CD4-positive, alpha-beta T cell treated with Interleukin-4 for 4 hours (primary cell): ENCODE measurements at places on chromosomes 3 and 15.

DNA sequence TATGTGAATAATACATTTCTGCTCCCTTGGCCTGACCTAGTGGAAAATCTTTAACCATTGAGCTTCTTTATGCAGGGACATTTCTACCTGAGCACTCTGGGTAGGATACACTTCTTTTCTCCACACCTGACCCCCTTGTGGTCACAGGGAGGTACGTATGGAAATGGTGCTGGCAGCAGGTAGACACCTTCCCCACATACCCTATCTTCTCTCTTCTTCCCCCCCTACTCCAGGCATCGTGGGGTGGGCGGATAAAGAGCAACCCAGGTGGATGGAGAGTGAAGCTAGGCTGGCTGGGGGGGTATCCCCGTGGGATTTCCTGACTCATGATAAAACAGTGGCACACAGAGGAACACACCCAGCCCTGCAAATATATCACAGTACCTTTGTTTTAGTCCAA, 312.1 kb downstream of the ARRDC4 start:
- DNase-seq: no peak

DNA sequence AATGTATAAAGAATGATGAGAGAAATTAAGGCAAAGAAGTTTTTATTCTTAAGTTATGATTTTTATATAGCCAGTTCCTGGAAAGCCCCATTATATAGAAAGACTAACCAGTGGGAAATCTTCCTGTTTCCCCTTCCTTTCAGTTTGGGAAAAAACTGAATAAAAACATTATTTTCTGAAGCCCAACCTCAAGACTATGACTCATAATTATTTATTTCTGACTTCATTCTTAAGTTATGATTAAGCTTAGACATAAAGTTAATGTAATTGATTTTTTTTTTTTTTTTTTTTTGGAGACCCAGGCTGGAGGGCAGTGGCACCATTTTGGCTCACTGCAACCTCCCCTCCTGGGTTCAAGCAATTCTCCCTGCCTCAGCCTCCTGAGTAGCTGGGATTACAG, 55.8 kb downstream of the TRPC1 start:
- DNase-seq: no peak

DNA sequence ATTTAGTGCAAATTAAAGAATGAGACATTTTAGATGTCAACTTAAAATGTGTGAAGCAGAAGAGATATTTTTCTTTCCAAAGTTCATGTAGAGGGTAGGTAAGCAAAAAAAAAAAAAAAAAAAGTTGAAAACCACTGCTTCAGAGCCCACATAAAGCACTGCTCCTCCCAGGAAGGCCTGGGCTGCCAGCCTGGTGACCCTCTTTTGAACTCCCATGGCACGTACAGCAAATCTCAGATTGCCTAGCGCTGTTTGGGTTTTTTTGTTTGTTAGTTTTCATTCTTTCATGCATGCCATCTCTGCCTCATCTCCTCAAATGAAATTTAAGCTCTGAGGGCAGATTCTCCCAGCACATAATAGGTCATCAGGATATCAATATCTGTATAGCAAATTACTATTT, 120.1 kb downstream of the SRGAP3 start:
- DNase-seq: no peak

DNA sequence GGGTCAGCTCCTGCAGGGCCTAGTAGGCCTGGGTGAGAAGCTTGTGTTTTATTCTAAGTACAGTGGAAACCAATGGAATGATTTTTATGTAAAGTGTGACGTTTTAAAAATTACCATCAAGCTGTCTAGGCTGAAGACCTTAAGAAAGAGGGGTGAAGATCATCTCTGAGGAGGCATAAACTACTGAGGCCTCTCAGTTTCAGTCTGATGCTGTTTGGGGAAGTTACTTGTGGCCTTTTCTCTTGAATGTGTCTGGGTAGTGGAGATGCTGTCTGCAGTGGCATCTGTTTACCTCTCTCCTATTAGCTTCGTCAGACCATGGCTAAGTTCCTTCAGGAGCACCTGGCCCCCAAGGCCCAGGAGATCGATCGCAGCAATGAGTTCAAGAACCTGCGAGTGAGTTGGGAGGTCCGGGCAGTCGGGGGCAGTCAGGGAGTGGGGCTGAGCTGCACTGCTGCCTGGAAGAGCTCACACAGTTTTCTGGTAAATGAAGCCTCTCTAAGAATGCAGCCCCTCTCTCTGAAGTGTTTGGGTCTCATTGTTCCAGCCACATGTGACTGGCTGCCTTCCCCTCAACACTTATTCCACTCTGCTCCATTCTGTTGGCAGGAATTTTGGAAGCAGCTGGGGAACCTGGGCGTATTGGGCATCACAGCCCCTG, 1.9 kb downstream of the IVD start:
- DNase-seq: no peak

DNA sequence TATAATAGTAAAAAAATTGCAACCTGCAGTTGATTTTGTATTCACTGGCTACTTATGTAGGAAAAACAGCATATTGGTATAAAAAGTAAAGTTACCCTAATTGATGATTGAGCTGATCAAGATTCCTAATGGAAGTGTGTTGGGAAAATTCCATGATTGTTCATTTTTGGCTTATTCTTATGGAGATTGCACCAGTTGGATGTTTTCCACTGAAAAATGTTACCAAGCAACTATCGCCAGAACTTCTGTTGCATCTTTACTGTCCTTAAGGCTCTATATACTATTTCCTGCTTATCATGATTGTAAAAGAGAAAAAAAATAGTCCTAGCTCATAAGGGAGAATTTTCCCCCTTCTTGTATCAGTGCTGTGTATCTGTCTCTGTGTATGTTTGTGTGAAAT, 48.6 kb downstream of the SLC25A26 start:
- DNase-seq: no peak

GRCh38 chr3:57133157-57133556, 32.0 kb downstream of the IL17RD start:
- DNase-seq: no peak

DNA sequence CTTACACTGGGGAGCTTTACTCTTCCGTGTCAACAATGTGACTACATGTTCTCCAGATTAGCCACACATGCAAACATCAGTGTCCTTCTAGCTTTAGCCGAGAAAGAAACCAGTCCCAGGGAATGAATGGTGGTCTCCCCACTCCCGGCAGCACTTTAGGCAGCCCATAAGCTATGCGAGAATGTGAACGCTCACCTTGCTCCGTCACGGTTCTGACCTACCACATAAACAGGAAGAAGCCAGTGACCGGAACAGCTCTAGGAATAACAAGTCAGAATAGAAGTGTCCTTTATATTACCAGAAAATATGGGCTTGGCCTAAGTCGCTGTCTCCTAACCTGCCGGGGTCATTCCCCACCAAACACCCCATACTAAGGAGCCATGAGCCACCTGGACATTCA, 98.0 kb upstream of the ABHD17C start:
- no peak for DNase-seq

DNA sequence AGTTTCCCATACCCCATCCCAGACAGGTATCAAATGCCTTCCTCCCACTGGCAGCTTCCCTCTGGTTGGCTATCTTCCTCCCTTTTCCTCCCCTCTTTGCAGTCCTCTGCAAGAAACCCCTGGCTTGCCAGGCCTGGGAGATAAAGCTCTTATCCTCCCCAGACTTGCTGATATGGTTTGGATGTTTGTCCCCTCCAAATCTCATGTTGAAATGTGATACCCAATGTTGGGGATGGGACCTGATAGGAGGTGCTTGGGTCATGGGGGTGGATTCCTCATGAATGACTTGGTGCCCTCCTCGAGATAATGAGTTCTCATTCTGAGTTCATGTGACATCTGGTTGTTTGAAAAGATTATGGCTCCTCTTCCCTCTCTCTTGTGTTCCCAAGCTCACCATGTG, 32.2 kb upstream of the SNRK start:
- no peak for DNase-seq

GRCh38 chr15:48062148-48062872, 58.5 kb upstream of the SLC24A5 start:
- no peak for DNase-seq

DNA sequence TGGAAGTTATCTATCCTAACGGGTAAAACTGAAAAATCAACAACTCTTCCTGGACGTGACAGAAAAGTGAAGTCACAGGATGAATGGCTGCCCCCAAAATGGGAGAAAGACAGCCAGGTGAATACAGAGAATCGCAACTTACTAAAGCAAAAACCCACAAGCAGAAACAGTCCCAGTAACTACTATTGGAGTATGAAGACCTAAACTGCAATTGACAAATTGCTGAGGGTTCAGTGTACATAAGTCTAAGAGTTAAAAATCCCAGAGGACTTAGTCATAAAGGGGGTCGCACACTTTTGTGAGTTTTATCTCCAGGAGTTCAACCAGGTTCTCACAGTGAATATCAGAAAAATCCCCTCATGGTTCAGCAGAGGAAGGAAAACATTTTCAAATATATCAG, 56.8 kb upstream of the IMPG2 start:
- DNase-seq: no peak

DNA sequence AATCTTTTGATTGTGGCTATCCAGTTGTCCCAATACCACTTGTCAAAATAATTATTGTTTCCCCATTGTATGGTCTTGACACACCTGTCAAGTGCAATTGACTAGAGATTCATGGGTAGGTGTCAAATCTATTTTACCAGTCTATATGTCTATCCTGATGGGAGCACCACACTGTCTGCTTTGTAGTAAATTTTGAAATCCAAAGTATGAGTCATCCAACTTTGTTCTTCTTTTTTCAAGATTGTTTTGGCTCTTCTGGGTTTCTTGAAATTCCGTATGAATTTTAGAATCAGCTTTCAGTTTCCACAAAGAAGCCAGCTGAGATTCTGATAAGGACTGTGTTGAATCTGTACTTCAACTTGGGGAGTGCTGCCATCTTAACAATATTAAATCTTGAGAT, 71.9 kb downstream of the CSNK1G1 start:
- no peak for DNase-seq

DNA sequence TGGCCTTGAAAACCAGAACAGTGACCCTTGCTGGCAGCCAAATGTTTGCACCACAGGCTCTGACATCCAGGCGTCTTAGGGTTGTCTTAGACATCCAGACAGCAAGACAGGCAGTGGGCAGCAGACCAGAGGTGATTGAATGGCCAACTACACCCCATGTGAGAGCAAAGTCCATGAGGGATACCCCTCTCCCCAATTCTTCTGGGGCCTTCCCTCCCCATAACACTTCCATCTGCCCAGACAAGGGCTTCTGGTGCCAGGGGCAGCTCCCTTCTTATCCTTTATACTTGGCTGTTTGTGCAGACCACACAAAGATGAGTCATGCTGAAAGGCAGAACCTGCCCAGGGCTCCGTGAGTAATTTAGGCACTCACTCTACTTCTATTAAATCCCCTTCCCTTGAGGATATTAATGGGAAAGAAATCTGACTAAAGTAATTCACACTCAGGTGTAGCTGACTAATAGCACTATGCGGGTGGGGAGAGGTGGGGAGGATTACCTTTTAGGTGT, 257.9 kb downstream of the UACA start:
- DNase-seq: no peak

DNA sequence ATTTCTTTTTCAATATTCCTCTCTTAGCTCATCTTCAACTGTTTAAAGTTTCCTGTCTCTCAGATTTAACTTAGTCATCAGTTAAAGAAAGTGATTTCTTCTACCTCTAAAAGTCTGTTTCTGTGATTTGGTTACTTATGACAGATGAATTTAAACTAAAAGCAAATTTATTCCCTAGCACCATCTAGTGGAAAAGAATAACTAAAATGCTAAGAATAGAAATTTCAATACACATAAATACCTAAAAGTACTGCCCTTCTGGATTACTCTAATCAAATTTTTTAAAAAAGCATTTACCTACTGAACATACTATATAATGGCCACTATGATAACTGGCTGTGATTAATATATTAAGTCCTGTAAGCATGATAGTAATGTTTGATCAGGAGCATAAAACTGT, 14.0 kb upstream of the ZCWPW2 start:
- DNase-seq: no peak

GRCh38 chr3:14988988-14989394, 41.6 kb downstream of the NR2C2 start:
- DNase-seq: no peak
